ENCODE measurements at places on chromosomes 16 and 17. TPM values are rescaled to one million over a fixed set of nuclear protein-coding genes. Genes with fewer than 3 reads are reported as not detected.
A peak's percentile ranks its signal among the peaks of the same experiment; 100 is the strongest.

DNA sequence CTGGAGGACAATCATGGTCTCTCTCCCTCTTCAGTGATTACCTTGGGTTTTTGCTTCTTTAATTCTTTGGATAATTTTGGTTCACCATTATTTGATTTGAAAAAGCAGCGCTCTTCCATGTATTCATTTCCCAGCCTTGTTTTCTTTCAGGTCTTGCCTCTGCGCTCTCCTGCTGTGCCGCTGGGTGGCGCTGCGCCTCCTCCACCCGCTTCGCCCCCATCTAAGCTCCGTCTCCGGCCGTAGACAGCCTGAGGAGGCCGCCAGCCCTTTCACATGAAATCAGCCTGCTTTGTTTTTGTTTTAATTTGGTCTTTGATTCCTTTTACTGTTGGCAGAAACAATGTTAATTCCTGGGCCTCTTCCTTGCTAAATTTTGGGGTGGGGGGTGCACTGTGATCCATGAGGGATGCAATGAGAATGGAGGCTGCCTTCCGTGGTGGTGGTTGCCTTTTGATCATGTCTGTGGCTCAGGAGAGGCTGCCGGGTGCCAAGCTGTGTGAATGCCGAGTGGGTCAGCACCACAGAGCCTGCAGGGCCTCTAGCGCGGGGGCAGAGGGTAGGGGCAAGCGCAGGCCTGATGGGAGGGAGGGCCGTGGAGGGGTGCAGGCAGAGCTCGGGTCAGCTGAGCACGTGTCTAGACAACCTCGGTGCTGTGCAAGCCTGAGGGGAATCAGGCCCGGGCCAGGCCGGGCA lies 64.1 kb downstream of the PLD6 start:
- DNase-seq = peak; percentile 25
- H3K36me3 ChIP-seq = peaks cover 16% of the 10 kb centered on the region
- no peak overlapping the region for H3K4me3 ChIP-seq
- no peaks in the 10 kb centered on the region for H3K4me1 ChIP-seq
- H3K27me3 ChIP-seq = no peaks in the 10 kb centered on the region
- no peak overlapping the region for H3K27ac ChIP-seq

Gene PERCC1
- 0.48 TPM for total RNA-seq

Gene ACADVL
- 281 TPM for total RNA-seq

GRCh38 chr16:12257926-12258561 lies 281.5 kb downstream of the SNX29 start:
- no peak overlapping the region for H3K4me3 ChIP-seq
- no peaks in the 10 kb centered on the region for H3K36me3 ChIP-seq
- DNase-seq = no peak
- no peaks in the 10 kb centered on the region for H3K4me1 ChIP-seq

Gene SLC12A3
- total RNA-seq = not detected
